GM12891 (cell line): ENCODE measurements at places on chromosomes 1 and 21.

- DNase-seq, result peak; percentile 85
Observed at GRCh38 chr1:2194319-2194897, at the start of gene FAAP20. Gene FAAP20, minus strand, starts transcription at chr1:2194772. Its CDS starts 23 bp downstream, at chr1:2194749.

DNA sequence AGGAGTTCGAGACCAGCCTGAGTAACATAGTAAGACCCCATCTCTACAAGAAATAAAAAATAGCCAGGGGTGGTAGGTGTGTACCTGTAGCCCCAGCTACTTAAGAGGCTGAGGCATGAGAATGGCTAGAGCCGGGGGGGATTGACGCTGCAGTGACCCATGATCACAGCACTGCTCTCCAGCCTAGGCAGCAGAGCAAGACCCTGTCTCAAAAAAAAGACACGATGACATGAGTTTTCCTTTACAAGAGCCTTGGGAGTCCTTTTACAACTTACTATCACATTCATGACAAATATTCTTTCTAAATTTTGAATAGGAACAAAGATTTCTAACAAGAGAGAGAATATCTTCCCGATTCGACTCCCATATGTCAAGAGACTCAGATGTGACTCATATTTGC, 3.3 kb upstream of the BRWD1 start:
- no peak for DNase-seq

DNA sequence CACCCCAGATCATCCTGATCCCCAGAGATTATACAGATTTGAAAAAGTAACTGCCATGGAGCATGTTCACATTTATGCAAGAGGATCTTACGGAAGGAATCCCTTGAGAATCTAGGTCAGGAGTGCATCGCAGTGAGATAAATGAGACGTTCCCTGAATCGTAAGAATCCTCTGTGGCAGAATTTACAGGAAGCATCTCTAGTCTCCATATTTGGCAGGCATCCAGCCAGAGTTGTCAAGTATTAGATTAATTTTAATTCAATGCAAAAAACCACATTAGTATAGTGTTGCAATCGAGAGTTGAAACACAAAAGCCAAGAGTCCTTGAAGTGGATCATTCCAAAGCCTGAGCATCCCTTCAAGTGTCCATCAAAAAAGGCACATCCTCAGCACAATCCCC, 100.8 kb downstream of the RRAGC start:
- no peak for DNase-seq

DNA sequence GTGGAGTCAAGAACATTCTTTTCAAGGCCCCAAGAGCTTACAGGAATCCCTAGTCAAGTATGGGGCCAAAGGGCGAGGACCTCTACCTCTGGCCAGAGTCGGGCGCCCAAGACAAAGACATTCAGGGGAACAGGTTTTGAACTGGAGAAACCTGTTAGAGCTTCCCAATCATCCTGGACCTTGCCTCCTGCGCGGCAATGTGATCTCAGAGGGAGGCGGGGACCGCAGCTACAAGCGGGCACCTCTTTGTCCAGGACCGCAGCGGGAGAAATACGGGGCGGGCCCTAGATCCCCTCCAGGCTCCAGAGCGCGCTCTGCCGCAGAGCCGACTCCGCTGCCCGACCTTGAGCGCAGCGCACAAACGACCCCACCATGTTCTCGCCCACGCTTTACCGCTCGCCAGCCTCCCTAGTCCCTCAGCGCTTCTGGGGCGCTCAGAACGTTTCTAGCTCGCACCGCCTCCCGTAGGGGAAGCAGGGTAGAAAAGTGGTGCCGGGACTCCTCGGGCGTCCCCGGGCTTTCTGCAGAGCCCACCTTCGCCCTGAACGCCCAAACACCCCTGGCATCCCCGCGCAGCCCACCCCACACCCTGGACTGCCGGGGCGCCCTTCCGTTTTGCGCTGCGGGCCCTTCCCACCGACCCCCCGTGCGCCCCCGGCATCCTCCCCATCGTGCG, 28.1 kb downstream of the RABIF start:
- DNase-seq, result peak; percentile 58

DNA sequence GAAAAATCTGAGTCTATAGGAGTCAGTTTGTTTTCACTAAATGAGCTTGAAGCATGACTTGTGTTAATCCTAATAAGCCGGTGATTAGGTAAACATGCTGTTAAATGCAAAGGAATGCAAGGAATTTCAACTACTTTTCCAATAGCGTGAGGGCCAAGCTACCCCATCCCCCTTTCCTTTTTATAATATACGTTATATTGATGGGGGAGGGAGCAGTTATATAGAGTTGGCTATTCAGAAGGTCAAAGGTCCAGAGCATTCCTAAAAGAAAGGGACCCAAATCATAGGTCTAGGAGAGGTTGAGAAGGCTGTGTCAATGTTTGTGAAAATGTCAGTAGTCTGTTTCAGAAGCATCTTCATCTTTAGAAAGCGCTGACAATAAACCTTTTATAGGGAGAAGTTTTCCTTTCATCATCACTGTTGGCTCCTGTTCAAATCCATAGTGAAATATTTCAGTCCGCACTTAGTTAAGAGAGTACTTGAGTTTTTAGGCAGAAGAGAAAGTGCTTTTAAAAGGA, 3.8 kb downstream of the CCN1 start:
- DNase-seq, result no peak

- DNase-seq, result no peak
Observed at GRCh38 chr21:40422896-40423635, 423.9 kb downstream of the DSCAM start.

GRCh38 chr1:167501515-167502191, 16.7 kb downstream of the CD247 start:
- no peak for DNase-seq

DNA sequence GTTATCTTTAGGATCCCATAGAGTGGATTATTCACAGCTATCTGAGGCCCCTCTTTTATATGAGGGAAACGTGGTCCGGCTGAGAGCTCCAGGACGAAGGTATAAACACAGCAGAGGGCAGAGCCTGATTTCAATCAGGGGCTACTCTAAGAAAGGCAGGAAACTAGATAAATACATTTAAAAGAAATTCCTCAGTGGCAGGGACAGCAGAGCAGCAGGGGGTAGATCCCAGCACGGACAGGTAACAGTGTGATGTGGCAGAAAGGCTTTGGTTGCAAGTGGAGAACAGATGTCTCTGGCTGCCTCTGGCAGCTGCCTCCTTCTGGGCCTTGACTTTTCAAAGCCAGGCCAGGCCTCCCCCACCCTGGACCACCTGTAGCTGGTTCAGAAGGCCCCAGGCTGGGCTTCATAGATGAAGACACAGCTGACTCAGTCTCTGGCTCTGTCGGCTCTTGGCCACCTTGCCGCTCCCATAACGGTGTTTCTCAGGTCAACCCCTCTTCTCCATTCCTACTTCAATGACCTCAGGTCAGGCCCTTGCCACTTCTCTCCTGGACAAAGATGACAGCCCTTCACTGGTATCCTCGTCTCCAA, 43.8 kb downstream of the FAM78B start:
- DNase-seq, result no peak

- DNase-seq, result no peak
Observed at GRCh38 chr1:245942856-245943255, 564.2 kb downstream of the SMYD3 start.

- DNase-seq, result no peak
Observed at GRCh38 chr1:65431111-65431705, 10.7 kb downstream of the LEPR start.

GRCh38 chr1:52045236-52045635, 9.8 kb downstream of the TXNDC12 start:
- DNase-seq, result no peak

DNA sequence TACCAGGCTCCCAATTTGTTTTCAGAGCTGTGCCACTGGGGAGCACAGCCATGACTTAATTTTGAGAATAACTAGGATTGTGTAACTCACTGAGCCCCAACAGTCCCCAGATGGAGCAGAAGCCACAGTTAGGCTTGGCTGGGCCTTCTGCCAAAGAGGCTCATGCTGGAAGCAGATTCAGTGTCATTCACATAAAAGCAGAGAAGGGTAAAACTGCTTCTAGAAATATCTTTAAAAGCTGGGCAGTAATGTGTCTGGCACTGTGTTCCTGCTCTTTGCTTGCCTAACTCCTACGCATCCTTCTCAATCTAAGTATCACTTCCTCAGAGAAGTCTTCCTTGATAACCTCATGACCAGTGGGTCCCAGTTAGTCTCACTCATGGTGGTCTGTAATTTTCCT, 20.3 kb downstream of the STK40 start:
- DNase-seq, result no peak

GRCh38 chr1:65791396-65791795, 1.3 kb upstream of the PDE4B start:
- DNase-seq, result no peak

DNA sequence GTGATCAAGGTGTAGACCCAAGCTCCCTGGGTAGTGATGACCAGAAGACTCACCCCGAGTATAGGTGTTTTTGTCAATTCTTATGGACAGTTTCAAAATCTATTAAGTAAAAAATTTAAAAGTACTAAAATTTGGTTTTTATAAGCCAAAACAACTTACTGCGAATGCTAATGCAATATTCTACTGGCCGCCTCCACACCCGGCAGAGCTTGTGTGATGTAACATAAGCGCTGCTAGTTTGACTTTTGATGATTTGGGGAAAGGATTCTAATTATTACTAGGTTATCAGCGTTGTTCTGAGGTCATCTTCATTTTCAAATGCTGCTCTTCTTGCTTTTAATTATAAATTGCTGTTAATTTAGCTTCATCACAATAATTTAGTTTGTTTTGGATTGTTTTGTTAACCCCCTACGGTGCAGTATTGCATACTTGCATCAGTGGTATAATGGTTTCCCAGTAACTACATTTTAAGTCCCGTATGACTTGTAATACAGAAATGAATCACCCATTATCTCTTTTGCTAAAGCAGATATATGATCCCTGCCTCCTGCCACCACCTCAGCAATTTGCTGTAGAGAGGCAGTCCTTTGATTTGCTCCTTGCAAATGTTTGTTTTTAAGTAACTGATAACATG, 178.0 kb downstream of the SDCCAG8 start:
- no peak for DNase-seq

- no peak for DNase-seq
Observed at GRCh38 chr1:165075725-165076370, 280.7 kb downstream of the LMX1A start.

GRCh38 chr21:34133802-34134201, 60.4 kb downstream of the MRPS6 start:
- no peak for DNase-seq

- no peak for DNase-seq
Observed at GRCh38 chr21:25343774-25344545, 263.3 kb downstream of the MRPL39 start.

GRCh38 chr1:147472966-147473732, 68.2 kb upstream of the BCL9 start:
- DNase-seq, result no peak

DNA sequence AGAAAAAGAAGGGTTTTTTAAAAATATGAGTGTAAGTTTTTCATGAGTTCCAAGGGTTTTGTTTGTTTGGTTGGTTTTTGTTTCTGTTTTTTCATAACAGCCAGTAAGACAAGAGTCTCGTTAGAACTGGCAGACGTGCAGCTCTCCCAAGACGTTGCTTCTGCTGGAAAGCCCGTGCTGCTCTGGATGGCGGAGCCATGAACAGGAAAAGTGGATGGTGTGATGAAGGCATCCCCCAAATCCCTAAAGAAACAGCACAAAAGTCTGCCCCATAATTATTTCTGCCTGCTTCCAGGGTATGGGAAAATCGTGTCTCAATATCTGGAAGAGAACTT, 157.9 kb upstream of the BACE2 start:
- DNase-seq, result no peak

DNA sequence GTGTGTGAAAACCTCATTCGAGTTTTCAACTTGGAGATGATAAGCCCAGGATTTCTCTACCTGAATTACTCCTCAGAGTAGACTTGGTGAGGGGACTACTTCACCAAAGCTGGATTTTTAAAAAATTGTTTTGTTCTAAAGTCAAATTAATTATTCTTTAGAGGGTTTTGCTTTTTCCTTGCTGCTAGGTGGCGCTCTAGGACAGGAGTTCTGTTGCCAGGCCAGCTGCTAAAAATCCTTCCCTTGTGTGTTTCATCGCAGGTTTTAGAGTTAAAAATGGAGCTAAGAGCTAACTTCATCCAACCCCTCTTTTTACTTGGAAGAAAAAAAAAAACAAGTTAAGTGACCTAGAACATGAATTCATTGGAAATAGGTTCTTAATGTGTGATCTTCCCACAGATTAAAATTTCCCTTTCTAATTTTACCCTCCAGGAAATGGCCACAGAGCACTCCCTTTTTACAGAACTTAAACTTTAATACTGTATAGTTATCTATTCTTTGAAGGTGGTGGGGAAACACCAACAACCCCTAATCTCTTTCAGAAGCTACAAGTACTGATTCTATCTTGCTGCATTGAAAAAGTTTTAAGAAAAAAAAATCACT, 36.7 kb upstream of the FAM163A start:
- peak; percentile 28 for DNase-seq
